Activated CD4-positive, alpha-beta T cell treated with anti-CD3 and anti-CD28 coated beads, Interleukin-2, amount 50 U/mL, for 4 hours (primary cell): ENCODE measurements at places on chromosomes 2 and 18.
A peak's percentile ranks its signal among the peaks of the same experiment; 100 is the strongest.

DNA sequence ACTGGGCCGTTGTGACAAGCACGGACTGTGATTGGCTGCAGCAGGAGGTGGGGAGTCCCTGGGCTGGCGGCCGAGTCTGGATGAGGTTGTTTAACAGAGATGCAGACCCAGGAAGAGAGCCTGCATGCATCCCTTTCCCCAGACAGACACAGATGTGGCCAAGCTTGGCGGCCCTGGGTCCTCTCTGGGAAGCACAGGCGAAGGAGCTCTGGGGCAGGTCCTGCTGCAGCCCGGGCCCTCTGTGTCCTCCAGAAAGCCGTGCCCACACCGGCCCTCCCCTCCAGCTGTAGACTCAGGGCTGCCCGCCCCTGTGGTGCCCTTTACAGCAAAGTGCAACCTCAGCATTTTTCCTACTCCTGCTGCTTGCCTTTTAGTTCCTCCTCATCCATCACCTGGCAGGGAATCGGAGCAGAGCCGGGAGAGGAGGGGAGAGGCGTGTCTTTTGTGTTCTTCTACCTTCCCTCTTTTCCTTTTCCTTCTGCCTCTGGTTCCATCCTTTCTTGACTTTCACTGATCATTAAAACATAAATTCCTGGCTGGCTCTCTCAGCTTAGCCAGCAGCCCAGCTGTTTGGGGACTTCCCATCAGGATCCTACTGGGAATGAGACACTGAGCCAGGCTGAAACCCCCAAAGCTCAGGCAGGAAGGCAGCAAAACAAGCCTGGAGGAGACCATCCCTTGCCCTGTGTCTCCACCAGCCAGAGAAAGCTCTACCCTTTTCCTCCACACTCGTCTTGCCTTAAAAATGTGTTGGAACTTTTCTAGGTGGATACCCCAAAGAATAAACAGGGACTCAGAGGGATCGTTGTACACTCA, 75.0 kb downstream of the CTIF start:
- DNase-seq, result no peak

GRCh38 chr2:26299471-26300101, 46.4 kb upstream of the SELENOI start:
- peak; percentile 10 for DNase-seq

- DNase-seq, result no peak
These were observed 351.4 kb upstream of the HS6ST1 start for GRCh38 chr2:128670066-128670465.

- no peak for DNase-seq
These were observed 153.4 kb downstream of the ERBB4 start for GRCh38 chr2:212385241-212385640.

- DNase-seq, result no peak
These were observed 967.5 kb upstream of the PIK3C3 start for GRCh38 chr18:40987581-40987980.
